Stimulated activated CD8-positive, alpha-beta memory T cell treated with anti-CD3 and anti-CD28 coated beads, Interleukin-4, amount 100 ng/mL, for 4 hours (primary cell): ENCODE measurements at places on chromosomes 1 and 21.

DNA sequence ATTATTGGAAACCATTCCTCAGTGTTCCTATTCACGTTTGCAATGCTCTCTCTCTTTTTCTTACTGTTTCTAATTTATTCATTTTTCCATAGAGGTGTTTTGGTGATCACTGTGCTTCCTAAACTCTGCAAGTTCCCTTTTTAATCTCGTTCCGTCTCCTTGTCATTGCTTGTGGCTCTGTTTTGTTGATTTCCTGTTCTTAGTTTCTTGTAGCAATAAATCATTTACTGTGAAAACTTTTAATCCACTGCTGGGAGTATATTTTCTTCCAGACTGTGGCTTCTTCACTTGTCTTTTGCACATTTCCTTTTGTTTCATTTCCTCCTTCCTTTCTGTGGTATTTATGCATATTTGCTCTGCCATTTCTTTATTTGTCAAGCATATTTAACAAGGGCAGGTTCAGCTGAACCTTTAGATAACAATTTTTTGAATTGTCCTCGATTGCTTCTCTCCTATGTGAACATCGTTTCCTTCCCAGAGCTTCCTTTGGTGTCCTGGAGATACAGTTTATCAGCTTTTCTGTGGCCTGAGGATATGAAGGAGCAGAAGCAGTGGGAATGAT is 3.6 kb downstream of the B3GALT5 start:
- no peak for DNase-seq

DNA sequence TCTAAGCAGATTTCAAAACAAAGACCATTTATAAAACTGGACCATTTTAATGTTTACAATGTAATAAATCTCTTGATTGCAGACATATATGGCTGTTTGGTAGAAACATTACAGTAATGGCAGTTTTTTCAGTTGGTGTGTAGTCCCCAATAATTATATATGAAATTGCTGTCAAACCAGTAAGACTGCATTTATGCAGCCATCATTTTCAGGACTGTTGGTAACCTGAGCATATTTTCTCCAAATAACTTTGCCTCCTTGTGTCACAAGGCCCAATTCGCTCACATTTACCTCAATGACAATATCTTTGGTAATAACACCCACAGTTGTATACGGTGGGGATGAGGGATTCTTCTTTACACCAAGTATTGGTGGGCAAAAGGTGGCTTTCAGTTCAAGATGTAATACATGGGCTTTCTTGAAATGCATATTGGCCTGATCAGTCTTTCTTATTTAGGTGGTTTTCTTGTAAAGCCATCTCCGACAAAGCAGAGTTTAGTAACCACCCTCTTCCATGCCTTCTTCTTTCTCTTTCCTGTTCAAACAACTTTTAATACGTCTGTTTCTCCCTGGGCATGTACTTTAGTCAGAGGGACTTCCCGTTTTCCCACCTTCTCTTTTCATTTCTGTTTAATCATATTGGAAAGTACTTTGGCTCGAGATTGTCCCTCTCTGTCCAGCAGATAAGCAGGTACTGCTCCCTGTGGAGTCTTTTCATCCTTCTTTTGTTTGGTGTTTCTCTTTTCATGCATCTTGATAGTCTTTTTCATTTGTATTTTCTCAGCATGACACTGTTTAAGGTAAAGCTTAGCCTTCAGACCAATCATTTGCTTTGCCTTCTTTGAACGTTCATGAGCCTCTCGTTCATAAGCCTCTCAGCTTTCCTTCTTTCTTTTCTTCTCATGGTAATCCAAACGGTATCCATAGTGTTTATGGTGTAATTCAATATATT is 30.4 kb downstream of the ATP2B4 start:
- no peak for DNase-seq

DNA sequence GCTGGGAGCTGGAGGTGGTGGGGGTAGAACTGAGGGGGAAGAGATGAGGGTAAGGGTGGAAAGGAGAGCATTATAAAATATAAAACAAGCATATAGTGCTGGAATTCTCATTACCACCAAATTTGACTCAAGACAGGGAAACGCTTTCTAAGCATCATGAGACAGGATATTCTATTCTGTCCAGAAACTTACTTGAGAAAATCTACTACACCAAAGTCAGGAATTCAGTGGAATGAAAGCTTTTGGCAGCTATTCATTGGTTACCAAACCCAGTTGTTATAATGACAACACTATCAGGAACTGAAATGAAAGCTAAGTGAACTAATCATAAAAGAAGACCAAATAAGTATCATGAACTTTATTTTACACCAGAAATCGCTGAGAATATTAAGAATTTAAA is 14.5 kb downstream of the AIDA start:
- no peak for DNase-seq

DNA sequence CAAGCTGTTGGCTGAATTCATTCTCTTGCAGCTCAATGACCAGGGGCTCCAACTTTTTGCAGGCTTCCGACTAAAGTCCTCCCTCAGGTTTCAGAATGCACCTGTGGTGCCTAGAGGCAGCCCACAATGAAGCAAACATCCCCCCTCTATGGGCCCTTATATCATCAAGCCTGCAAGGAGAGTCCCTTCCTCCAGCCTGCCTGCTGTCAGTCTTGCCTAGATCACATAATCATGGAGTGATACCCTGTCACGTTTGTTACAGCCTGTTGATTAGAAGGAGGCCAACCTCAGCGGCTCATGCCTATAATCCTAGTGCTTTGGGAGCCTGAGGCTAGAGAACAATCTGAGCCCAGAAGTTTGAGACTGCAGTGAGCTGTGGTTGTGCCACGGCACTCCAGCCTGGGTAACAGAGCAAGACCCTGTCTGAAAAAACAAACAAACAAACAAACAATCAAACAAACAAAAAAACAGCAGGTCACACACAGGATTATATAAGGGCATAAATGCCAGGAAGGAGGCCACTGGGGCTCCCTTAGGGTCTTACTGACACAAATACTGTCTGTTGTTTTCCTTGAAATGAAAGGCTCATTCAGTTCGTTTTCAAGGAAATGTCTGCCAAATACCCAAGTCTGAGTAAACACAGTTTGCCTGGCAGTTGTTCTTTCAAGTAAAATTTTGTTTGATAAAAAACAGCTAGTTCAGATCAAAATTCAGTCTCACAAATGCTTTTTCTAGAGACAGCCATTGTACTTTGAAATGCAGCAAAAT is 4.7 kb upstream of the SPRR3 start:
- no peak for DNase-seq

- DNase-seq: no peak
These were observed 79.2 kb upstream of the TNR start for GRCh38 chr1:175822580-175822979.

DNA sequence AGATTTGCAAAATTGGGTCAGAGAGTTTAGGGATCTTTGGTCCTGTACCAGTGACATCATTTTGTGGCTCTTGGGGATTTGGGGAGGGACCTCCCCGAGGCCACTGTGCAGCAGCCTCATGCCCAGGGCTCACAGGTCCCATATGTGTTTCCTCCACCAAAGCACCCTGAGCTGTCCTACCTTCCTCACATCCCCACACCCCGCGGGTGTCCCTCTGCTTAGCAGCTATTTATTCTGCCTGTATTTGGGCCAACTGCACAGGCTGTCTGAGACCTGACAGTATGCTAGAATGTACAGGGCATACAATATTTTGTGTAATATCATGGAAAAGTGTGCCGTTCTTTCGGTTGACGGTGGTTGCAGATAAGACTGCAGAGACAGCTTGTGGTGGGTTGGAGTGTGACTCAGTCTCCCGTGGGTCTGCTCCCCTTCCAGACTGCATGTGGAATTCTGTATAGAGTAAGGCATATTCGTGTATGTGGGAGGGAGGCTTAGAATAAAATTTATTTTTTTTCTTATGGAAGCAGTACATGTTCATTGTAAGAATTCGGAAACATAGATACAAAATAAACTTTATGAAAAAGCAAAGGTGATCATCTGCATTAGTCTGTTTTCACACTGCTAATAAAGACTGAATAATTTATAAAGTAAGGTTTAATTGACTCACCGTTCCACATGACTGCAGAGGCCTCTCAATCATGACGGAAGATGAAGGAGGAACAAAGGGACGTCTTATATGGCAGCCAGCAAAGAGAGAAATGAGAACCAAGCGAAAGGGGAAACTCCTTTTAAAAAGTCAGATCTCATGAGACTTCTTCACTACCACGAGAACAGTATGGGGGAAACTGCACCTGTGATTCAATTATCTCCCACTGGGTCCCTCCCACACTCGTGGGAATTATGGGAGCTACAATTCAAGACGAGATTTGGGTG is 84.4 kb downstream of the ADARB1 start:
- no peak for DNase-seq

DNA sequence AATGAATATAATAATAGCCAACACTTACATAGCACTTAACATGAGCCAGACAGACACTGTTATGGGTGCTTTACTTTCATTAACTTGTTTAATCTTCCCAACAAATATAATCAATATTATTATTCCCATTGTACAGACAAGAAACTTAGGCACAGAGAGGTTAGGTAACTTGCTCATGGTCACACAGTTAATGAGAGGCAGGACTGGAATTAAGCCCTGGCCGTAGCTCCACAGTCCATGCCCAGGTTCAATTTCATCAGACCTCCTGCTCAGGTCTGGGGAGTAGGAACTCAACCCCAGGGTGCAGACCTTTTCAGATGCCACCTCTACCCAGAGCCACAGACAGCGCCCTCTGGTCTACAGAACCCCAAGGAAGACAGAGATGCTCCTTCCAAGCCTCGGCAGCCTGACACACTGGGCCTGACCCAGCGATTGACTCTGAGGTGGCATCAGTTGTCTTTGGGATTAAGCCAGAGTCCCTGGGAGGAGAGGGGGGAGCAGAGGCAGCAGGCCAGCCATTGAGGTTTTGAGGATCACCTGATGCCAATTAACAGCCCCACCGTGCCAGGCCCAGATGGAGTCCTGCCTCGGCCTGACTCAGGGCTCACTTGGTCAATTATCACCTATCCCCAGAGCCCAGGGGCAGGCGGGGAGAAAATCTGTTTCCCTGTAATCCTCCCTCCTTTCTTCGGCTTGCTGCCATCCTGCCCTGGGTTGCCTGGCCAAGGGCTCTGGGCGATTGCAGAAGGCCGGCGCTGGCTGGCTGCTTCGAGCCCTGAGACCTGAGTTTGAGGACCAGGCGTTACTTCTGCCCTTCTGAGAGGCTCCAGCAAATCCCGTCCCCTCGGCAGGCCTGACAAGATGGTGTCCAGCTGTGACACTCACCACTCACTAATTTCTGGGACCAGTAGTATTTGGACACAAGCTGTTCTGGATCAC is 116.7 kb downstream of the LACTBL1 start:
- no peak for DNase-seq
